ENCODE measurements at places on chromosomes 7 and 10. TPM values are rescaled to one million over a fixed set of nuclear protein-coding genes. Genes with fewer than 3 reads are reported as not detected.

Gene SGPL1
- 15.8 TPM for total RNA-seq

Gene ZSCAN25
- total RNA-seq = 8.8 TPM

Gene UCMA
- not detected for total RNA-seq

Gene PGAM2
- 0.37 TPM for total RNA-seq

Gene COBL
- under 0.01 TPM for total RNA-seq

Gene PTF1A
- not detected for total RNA-seq

Gene COL28A1
- under 0.01 TPM for total RNA-seq

Gene DYNC1I1
- 0.73 TPM for total RNA-seq

Gene ANKRD2
- 2.9 TPM for total RNA-seq

Gene LBX1
- not detected for total RNA-seq

Gene SPDYE11
- total RNA-seq = not detected

Gene NOS3
- 3.9 TPM for total RNA-seq

Gene TMEM178B
- total RNA-seq = under 0.01 TPM

Gene FAM149B1
- total RNA-seq = 22.9 TPM

Gene LZTS2
- total RNA-seq = 94.1 TPM

Gene RNF32
- total RNA-seq = 1.5 TPM

Gene TFPI2
- 369 TPM for total RNA-seq

Gene CYP26A1
- not detected for total RNA-seq

Gene TAS2R5
- total RNA-seq = 0.59 TPM

Gene ATG9B
- total RNA-seq = 0.20 TPM

Gene PRKG1
- total RNA-seq = 15.6 TPM

Gene PNLIPRP2
- total RNA-seq = not detected

Gene CYP2C9
- total RNA-seq = not detected

Data from subcutaneous preadipocyte (primary cell).